ENCODE measurements at places on chromosomes 3 and 15.

GRCh38 chr3:151568184-151568583 is 107.3 kb upstream of the IGSF10 start:
- no peak for DNase-seq

DNA sequence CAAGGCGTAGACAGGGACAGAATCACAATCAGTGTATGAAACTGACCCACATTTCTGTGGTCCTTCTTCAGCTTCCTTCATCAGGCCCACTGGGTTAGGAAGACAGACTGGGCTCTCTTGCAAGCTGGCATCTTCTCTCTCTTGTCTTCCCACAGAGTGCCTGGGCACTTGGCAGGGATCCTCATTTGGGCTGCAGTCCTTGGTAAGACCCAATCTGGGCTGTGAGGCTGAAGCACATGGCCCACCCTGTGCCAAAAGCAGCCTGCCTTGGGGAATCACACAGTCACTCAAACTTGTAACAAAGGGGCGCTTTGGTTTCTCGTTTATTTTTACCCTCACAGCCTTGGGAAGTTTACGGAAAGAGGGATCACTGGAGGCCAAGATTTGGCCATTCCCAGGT is 8.2 kb upstream of the EPHB3 start:
- DNase-seq: no peak

DNA sequence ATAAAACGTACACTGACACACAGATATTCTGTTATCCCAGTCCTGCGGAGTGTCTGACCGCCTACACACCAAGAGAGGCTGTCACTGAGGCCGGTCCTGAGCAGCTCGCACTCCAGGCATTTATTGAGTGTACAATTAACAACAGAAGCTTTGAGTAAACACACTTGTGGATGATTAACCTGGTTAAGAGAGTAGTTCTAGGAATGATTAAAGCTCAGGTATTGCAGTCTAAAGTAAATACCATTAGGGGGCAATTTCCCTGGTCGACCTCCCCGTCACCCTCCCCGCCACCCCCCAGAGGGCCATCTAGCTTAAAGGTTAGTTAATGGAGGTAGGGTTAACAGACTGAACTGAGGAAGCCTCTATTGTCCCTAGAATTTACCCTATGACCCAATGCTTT is 1278.5 kb downstream of the NSUN3 start:
- DNase-seq: no peak

- DNase-seq: no peak
Observed at GRCh38 chr15:23497710-23498111, 50.7 kb upstream of the GOLGA6L2 start.

GRCh38 chr3:99330281-99330680 is 308.1 kb upstream of the COL8A1 start:
- no peak for DNase-seq

GRCh38 chr3:38031022-38031994 is 1.9 kb upstream of the PLCD1 start:
- DNase-seq: peak; percentile 47

DNA sequence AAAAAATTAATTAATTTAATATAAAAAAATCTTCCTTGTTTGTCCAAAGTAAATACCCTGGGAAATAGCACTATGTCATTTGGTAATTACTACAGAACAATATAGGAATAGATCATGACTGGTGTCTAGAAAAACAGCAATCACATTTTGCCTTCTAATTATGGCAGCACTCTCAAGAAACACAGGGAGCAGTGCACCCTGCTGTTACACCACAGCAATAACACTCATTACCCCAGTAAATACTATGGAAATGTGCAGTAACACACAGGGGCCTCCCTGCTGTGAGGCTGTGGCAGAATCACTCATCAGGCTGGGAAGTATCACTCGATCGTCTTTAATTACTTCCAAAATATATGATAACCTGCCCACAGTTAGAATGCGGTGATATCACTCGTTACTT is 646.0 kb downstream of the TUSC7 start:
- DNase-seq: no peak

DNA sequence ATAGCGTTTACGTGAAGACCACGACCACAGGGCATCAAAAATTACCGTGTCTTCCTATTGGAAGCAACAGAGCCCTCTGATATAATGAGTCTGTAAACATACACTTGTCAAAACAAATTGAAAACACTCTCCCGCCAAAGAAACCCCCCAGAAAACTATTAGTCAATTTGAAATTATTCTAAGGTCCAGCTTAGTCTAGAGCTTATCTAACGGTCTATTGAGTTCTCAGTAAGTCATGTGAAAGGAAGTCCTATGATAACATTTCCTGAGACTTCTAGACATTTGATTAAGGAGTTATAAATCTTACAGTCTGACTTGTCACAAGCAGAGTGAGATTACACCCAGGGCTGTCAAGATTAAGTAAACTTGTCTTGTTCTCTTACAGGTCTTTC is 356.3 kb downstream of the FOXP1 start:
- DNase-seq: no peak

GRCh38 chr3:70250492-70250891 is 61.9 kb downstream of the MDFIC2 start:
- no peak for DNase-seq

DNA sequence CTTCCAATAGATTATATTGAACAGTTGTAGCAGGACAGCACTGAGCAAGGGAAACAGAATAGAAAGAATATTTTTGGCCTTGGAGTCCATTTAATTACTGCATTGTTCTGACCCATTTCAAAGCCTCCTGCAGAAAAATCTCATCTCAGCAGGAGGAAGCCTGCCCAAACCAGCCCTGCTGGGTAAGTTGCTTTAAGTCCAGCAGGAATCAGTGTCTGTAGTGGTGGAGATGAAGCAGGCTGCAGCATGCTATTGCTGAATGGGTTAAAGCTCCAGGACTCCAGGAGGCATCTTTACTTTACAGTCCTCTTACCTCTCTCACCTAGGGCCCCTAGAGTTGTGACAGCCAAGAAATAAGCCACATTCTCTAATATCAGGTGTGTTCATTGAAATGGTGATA is 380.3 kb upstream of the THBS1 start:
- DNase-seq: no peak

GRCh38 chr15:37099319-37100108 is 835 bp downstream of the MEIS2 start:
- DNase-seq: no peak

- no peak for DNase-seq
Observed at GRCh38 chr3:10021856-10022775, 4.1 kb upstream of the FANCD2 start.

- DNase-seq: no peak
Observed at GRCh38 chr15:94122516-94122915, 108.8 kb upstream of the MCTP2 start.

DNA sequence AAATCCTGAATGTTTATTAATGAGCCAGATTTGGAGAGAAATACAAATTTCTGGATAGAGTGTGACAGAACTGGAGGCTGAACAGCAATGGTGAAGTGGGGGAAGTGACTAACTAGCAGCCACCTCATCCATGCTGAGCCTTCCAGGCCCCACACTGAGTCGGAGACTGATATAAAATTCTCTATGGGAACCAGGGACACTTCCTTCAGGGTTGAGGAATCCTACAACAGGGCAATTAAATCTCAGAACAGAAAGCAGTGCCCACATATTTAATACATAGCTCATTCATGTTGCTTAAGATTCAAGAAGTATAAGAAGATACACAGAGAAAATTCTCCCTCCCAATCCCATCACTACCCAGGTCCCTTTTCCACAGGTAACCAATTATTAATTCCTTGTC is 49.3 kb downstream of the HACD2 start:
- no peak for DNase-seq

DNA sequence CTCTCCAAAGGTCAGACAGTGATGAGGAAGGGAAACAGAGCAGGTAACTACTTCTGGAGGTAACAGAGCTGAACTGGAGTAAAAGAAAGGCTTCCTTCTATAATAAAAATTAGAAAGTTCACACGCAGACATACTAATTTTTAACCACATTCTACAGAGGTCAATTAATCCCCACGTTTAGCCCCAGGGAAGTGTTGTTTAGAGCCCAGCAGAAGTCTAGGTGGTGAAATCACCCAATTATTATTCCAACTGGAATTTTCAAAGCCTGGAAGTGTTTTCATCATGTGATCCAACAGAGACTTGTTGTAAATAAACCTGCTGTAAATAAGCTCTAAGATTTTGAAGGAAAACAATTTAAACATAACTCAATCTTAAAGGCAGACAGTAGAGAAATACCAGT is 6.8 kb downstream of the ALDH1A2 start:
- DNase-seq: no peak
